Activated T-cell treated with anti-CD3 and anti-CD28 coated beads, Interleukin-2, amount 50 U/mL, for 72 hours (primary cell): ENCODE measurements at places on chromosomes 6 and 20. TPM values are rescaled to one million over a fixed set of nuclear protein-coding genes. Genes with fewer than 3 reads are reported as not detected.

C20orf202 gene
- total RNA-seq, result 0.19 TPM

- H3K4me3 ChIP-seq, result peak overlapping the region; percentile 62
- H3K27ac ChIP-seq, result peak overlapping the region; percentile 19
- no peak for DNase-seq
- H3K27me3 ChIP-seq, result no peaks in the 10 kb centered on the region
- H3K36me3 ChIP-seq, result no peaks in the 10 kb centered on the region
Observed at GRCh38 chr6:138455746-138456400, 43.4 kb downstream of the NHSL1 start.

CCM2L gene
- total RNA-seq, result not detected

SLC17A4 gene
- total RNA-seq, result not detected

DNA sequence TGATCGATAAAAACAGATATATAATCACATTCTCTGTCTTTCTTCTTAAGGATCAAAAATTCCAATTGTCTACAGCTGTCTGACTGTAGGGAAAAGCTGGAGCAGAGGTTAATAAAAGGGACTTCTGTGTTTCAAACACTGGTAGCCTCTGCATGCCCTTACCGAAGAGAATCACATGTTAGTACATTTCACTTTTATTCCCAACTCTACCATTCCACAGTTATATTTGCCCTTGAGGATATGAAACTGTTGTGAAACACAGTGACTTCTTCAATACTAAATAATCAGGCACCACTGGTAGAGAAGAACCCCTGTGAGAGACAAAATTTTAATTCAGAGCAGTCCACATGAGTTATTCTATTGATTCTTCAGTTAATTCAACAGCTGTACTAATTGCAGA is 1187.3 kb upstream of the CITED2 start:
- H3K4me1 ChIP-seq, result no peaks in the 10 kb centered on the region
- no peak overlapping the region for H3K4me3 ChIP-seq
- no peak for DNase-seq
- no peak overlapping the region for H3K27ac ChIP-seq

GRCh38 chr6:8017276-8017701 is 46.9 kb downstream of the BLOC1S5 start:
- no peaks in the 10 kb centered on the region for H3K27me3 ChIP-seq
- H3K4me3 ChIP-seq, result peak overlapping the region; percentile 89
- peaks cover 4% of the 10 kb centered on the region for H3K36me3 ChIP-seq
- H3K4me1 ChIP-seq, result no peaks in the 10 kb centered on the region
- H3K27ac ChIP-seq, result peak overlapping the region; percentile 99

GRCh38 chr20:25245461-25245860 is 2.4 kb upstream of the PYGB start:
- DNase-seq, result no peak
- peaks cover 36% of the 10 kb centered on the region for H3K4me1 ChIP-seq
- H3K27ac ChIP-seq, result peak overlapping the region; percentile 18
- no peak overlapping the region for H3K4me3 ChIP-seq
- peaks cover 27% of the 10 kb centered on the region for H3K27me3 ChIP-seq

DNA sequence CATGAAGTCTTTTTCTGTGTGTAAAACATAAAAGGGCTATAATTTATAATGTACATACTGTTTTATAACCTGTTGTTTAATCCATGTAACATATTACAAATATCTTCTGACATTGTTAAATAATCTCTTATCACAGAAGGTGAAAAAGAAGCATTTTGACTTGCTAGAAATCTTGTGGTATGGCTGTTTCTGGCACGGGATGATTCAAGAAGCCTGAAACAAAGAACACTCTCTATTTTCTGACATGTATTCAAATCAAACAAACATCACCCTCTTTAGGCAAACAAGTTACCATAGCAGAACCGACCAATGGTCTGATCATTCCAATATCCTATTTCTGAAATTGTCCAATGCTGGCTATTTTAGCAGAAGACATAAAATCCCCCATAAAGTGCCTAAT is 55.4 kb downstream of the HS3ST5 start:
- H3K4me1 ChIP-seq, result no peaks in the 10 kb centered on the region
- H3K27ac ChIP-seq, result no peak overlapping the region

TFAP2A gene
- 0.35 TPM for total RNA-seq

DNA sequence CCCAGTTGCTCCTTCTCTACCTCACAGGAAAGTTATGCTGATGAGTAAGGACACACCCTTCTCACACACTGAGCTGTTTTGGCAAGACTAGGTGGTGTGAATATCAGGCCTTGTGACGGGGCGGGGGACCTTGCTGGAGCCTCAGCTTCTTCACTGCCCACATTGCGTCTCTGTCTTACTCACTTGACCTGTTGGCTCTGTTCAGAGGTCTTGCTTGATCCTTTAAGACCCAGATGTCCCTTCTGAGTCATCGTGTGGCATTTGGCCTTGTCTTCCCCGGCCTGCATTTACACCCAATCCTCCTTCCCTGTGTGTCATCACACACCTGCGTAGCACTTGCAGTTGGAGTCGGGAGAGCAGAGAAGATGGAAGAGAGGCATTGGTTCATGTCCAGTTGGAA is 8.3 kb upstream of the PRND start:
- H3K27me3 ChIP-seq, result peaks cover 7% of the 10 kb centered on the region
- H3K4me3 ChIP-seq, result no peak overlapping the region
- no peaks in the 10 kb centered on the region for H3K36me3 ChIP-seq

GRCh38 chr6:37688078-37688850 is 9.4 kb downstream of the MDGA1 start:
- H3K27me3 ChIP-seq, result no peaks in the 10 kb centered on the region
- no peak for DNase-seq
- no peaks in the 10 kb centered on the region for H3K36me3 ChIP-seq
- no peak overlapping the region for H3K4me3 ChIP-seq

- H3K4me3 ChIP-seq, result no peak overlapping the region
- H3K27me3 ChIP-seq, result no peaks in the 10 kb centered on the region
- H3K27ac ChIP-seq, result no peak overlapping the region
Observed at GRCh38 chr6:161353208-161353613, 79.3 kb upstream of the AGPAT4 start.

EYA2 gene
- 0.12 TPM for total RNA-seq

GRCh38 chr6:83114164-83114563 is 46.7 kb downstream of the DOP1A start:
- peaks cover 1% of the 10 kb centered on the region for H3K36me3 ChIP-seq
- no peak overlapping the region for H3K4me3 ChIP-seq
- no peaks in the 10 kb centered on the region for H3K27me3 ChIP-seq
- H3K4me1 ChIP-seq, result no peaks in the 10 kb centered on the region
- DNase-seq, result no peak
- no peak overlapping the region for H3K27ac ChIP-seq

GRCh38 chr6:116018976-116019375 is 41.7 kb downstream of the FRK start:
- H3K4me3 ChIP-seq, result no peak overlapping the region
- H3K4me1 ChIP-seq, result no peaks in the 10 kb centered on the region
- H3K27me3 ChIP-seq, result peaks cover 67% of the 10 kb centered on the region
- no peaks in the 10 kb centered on the region for H3K36me3 ChIP-seq
- no peak for DNase-seq

DNA sequence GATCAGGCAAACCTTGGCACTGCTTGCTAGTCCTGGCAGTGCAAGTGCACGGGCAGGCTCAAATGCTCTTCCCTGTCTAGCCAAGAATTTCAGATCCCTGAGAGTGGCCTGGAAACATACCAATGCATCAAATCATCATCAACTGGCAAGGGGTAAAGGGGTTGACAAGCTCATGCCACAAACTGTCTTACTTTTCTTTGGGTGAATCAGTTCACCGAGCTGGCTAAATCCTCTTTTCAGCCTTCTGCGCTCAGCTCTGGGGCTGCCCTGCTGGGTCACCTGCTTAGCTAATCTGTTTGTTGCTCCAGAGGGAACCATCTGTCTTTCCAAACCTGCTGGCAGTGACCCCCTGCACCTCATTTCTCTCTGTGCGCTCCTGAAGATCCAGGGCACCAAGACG is 59.5 kb downstream of the LYRM4 start:
- H3K4me1 ChIP-seq, result peaks cover 26% of the 10 kb centered on the region
- no peak overlapping the region for H3K4me3 ChIP-seq
- no peaks in the 10 kb centered on the region for H3K36me3 ChIP-seq
- no peak overlapping the region for H3K27ac ChIP-seq
- no peaks in the 10 kb centered on the region for H3K27me3 ChIP-seq

GRCh38 chr6:19999319-20000191 is 162.4 kb downstream of the ID4 start:
- H3K36me3 ChIP-seq, result peaks cover 2% of the 10 kb centered on the region
- peaks cover 9% of the 10 kb centered on the region for H3K27me3 ChIP-seq
- no peaks in the 10 kb centered on the region for H3K4me1 ChIP-seq
- DNase-seq, result peak; percentile 14
- no peak overlapping the region for H3K4me3 ChIP-seq

GRCh38 chr6:6834356-6835222 is 246.1 kb downstream of the LY86 start:
- DNase-seq, result no peak
- H3K27ac ChIP-seq, result no peak overlapping the region
- H3K27me3 ChIP-seq, result peaks cover 26% of the 10 kb centered on the region

DNA sequence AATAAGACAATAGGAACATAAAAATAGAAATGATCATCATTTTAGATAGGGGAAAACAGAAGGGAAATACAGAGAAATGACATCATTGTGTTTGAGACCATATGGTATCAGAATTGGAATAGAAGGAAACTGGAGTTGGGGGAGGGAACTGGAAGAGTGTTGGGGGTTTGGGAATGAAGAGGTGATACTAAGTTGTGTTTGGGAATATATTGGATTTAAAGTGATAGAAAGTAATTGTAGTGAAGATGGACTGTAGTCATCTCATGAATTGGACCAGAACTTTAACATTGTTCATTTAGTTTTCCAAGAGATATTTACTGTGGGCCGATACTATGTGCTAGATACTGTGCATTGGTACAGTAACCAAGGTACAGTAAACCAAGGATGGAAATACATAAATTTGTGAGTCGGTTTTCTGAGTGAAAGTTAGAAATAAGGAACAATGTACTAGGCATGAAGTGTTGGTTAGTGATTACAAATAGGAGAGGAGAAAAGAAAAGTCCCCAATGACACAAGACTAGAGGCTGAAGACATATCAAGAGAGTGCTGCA is 32.3 kb downstream of the KCNQ5 start:
- H3K27me3 ChIP-seq, result no peaks in the 10 kb centered on the region
- H3K4me1 ChIP-seq, result peaks cover 30% of the 10 kb centered on the region
- peak overlapping the region; percentile 3 for H3K27ac ChIP-seq
- H3K4me3 ChIP-seq, result no peak overlapping the region
- no peaks in the 10 kb centered on the region for H3K36me3 ChIP-seq
- DNase-seq, result no peak

CST4 gene
- not detected for total RNA-seq

DNA sequence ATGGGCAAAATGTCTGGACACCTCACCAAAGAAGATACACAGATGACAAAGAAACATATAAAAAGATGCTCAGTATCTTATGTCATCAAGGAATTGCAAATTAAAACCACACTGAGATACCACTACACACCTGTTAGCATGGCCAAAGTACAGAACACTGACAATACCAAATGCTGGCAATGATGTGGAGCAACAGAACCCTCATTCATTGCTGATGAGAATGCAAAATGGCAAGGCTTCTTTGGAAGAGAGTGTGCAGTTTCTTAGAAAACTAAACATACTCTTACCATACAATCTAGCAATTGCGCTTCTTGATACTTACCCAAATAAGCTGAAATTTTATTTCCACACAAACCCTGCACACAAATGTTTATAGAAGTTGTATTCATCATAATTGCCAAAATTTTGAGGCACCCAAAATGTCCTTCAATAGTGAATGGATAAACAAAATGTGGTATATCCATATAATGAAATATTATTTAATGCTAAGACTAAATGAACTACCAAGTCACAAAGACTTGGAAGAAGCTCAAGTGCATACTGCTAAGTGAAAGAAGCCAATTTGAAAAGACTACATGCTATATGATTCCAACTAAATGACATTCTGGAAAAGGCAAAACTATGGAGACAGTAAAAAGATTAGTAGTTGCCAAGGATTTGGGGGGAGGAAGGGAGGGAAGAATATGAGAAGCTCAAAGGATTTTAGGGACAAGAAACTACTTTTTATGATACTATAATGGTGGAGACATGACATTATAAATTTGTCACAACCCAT is 50.7 kb downstream of the TNFAIP3 start:
- H3K4me3 ChIP-seq, result no peak overlapping the region
- H3K27me3 ChIP-seq, result no peaks in the 10 kb centered on the region
- H3K36me3 ChIP-seq, result peaks cover 13% of the 10 kb centered on the region
- no peak overlapping the region for H3K27ac ChIP-seq
- DNase-seq, result no peak

GRCh38 chr6:161029195-161029809 is 37.7 kb downstream of the MAP3K4 start:
- peaks cover 53% of the 10 kb centered on the region for H3K4me1 ChIP-seq
- peaks cover 1% of the 10 kb centered on the region for H3K36me3 ChIP-seq
- DNase-seq, result no peak
- no peak overlapping the region for H3K4me3 ChIP-seq

GRCh38 chr20:58210398-58210747 is 18.1 kb downstream of the ANKRD60 start:
- peaks cover 19% of the 10 kb centered on the region for H3K27me3 ChIP-seq
- H3K4me1 ChIP-seq, result peaks cover 8% of the 10 kb centered on the region
- DNase-seq, result no peak
- H3K27ac ChIP-seq, result no peak overlapping the region
- H3K4me3 ChIP-seq, result no peak overlapping the region

DNA sequence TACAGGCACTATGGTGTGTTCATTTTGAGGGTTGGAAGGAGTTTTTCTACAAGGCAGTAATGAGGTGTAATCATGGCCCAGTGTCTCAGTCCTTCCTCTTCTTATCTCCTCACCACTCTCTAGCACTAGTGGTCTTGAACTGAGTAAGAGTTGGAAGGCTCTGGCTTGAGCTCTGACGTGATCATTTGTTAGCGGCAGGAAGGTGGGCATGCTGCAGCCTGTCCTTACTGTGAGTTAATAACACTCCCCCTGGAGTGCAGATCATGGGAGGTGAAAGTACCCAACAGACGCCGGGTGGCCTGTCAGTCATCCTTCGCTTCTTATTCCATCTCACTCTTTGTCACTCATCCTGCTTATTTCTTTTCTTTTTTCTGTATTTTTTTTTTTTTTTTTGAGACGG is 356.9 kb downstream of the CDKAL1 start:
- H3K4me1 ChIP-seq, result no peaks in the 10 kb centered on the region
- peaks cover 16% of the 10 kb centered on the region for H3K36me3 ChIP-seq
- no peaks in the 10 kb centered on the region for H3K27me3 ChIP-seq
- H3K27ac ChIP-seq, result no peak overlapping the region

DDO gene
- total RNA-seq, result not detected

CD24 gene
- 1.3 TPM for total RNA-seq

MMS22L gene
- total RNA-seq, result 47.3 TPM
